Fibroblast of skin of abdomen (primary cell): ENCODE measurements at places on chromosomes 3 and 15.

DNA sequence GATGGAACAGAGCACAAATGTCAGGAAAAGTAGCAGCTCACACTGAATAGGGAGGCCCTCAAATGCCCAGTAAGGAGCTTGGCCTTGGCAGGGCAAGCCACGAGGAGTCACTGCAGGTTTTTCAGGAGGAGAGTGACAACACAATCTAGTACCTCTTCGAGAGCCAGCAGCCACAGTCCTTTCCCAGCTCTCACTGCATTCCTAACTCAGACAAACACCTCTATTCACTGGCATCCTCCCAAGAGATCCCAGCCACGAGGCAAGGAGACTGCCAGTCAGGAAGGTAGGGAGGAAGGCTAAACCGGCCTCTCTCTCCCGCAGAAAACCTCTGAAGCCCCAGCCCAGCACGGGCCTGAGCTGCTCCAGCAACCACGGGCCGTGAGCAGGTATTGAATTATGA, 146.0 kb upstream of the SMAD3 start:
- DNase-seq: no peak

DNA sequence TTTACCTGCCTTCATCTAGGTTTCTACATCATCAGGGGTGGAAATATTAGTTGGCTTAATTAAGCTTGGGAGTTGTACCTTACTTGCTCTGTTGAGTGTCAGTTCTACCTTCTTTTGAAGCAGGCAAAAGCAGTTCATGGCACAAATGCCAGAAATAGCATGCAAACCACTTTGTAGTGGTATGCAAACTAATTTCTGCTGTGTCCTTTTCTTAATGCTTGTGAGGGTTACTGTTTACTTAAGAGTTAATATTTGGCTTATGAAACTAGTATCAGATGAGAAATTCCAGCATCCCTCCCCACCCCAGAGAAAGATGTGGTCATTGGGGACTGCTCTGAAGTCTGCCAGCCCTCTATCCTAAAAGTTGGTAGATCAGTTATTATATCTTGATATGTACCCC, 7.1 kb downstream of the ATP2C1 start:
- DNase-seq: peak; percentile 6

- DNase-seq: no peak
Measured at GRCh38 chr15:58434334-58434875, 2.6 kb downstream of the LIPC start.

GRCh38 chr3:139532976-139533375, 6.6 kb downstream of the RBP1 start:
- DNase-seq: no peak

GRCh38 chr3:136262559-136262958, 12.4 kb downstream of the PCCB start:
- DNase-seq: no peak

DNA sequence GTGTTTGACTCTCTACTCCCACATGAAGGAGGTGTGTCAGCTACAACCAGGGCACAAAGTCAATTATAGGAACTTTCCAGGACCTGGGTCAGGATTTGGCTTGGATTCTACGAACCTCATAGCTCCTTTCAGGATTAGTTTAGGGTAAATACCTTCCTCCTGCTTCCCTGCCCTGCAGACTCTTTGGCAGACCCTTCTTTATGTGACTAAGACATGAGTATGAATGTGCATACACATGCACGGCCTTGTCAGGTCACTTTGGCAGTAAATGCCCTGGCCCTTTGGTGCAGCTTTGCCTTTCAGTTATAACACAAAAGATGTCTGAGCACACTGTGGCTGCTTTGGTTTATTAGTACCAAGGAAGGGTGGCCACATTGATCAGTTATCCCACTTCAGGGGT, 68.9 kb downstream of the GHSR start:
- no peak for DNase-seq

DNA sequence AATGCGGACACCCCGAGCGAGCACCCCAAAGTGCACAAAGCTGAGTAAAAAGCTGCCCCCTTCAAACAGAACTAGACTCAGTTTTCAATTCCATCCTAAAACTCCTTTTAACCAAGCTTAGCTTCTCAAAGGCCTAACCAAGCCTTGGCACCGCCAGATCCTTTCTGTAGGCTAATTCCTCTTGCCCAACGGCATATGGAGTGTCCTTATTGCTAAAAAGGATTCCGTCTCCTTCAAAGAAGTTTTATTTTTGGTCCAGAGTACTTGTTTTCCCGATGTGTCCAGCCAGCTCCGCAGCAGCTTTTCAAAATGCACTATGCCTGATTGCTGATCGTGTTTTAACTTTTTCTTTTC, 5.3 kb downstream of the BHLHE40 start:
- no peak for DNase-seq

GRCh38 chr3:52452570-52453221, 1.1 kb downstream of the TNNC1 start:
- DNase-seq: no peak

DNA sequence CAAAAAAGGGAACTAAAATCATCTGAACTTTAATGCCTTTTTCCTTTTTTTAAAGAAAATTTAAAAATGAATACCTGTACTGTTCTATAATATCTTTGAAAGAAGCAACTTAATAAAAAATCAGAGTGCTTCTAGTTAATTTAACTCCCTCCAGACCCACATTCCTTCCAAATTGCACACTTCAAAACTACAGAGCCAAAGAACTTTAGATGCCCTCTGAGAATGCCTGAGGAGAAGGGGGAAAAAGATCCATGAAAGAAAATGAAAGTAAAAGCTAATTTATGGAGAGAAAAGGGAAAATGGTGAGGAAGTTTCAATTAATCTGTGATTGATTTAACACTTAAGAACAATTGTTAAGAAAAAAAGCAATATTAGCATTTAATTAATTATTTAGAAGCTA, 1141.6 kb downstream of the IGSF11 start:
- peak; percentile 31 for DNase-seq

DNA sequence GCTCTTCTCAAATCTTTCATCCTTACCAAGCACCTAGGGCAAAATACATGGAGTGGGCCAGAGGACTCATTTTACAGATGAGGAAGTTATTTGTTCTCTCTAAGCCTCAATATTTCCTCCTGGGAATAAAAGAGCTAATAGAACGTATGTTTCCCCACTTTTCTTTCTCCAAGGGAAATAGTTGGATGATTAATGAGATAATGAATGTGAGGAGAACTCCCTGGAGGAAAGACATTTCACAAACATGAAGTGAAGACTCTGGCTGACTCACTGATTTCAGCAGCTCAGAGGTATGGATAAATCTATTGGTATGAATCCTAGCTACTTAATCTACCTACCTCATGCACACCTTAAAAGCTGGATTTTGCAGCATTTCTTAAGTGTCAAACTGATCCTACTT, 98.4 kb downstream of the ECT2 start:
- peak; percentile 92 for DNase-seq

DNA sequence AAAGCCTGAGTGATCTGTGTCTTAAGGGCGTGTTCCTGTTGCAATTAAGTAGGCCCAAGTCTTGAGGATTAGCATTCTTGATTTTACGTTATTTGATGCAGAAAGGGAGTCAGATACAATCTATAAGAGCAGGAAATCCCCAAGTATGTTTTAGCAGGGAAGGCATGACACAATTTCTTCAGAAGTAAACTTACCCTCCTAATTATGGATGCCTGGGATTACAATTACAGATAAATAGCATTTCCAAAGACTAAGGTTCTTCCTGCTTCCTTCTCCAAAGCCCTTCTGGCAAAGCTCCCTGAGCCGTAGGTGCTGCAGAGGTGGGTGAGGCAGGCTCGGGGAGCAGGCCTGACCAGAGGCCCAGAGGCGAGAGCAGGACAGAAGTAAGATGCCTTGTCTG, 34.9 kb upstream of the ST6GAL1 start:
- DNase-seq: no peak

DNA sequence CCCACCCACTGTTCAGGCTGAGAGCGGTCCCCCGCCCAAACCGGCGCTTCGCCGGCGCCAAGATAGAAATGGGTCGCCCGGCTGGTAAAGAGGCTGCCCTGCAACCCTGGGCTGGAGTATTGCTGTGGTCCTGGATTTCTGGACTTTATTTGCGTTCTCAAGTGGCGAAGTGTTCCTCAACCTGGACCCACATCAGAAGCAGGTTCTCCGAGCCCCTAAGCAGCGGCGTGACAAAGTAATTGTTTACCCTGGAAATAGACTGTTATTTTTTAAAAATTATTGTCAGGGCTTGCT, 481 bp upstream of the DYNC1LI1 start:
- DNase-seq: no peak

- no peak for DNase-seq
Measured at GRCh38 chr3:139108253-139108969, 63.7 kb upstream of the PRR23C start.

- DNase-seq: peak; percentile 31
Measured at GRCh38 chr15:77497942-77498361, 77.3 kb downstream of the HMG20A start.

DNA sequence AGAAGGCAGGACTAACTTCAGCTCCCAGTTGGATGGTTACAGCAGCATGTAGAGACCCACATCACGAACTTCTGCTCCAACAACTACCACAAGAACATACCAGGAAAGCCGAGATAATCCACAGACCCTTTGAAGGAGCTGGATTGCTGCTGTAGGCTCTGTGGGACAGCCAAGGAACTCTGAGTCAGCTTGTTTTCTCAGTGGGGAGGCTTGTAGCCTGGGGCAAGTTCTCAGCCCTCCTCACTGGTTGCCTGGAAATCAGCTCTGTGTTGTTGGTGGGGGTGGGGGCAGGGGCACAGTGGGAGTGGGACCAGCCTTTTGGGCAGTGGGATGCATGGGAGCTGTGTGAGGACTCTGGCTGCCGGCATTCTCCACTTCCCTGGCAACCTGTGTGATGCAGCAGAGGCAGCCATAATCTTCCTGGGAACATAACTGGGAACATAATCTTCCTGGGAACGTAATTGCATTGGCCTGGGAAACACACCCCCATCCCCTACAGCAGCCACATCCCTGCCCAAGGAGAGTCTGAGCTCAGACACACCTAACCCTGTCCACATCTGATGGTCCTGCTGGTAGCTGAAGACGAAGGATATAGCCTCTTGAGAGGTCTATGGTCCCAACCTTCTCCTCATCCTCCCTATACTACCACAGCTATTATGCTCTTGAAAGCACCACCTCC, 153.1 kb downstream of the PEAK1 start:
- peak; percentile 53 for DNase-seq

DNA sequence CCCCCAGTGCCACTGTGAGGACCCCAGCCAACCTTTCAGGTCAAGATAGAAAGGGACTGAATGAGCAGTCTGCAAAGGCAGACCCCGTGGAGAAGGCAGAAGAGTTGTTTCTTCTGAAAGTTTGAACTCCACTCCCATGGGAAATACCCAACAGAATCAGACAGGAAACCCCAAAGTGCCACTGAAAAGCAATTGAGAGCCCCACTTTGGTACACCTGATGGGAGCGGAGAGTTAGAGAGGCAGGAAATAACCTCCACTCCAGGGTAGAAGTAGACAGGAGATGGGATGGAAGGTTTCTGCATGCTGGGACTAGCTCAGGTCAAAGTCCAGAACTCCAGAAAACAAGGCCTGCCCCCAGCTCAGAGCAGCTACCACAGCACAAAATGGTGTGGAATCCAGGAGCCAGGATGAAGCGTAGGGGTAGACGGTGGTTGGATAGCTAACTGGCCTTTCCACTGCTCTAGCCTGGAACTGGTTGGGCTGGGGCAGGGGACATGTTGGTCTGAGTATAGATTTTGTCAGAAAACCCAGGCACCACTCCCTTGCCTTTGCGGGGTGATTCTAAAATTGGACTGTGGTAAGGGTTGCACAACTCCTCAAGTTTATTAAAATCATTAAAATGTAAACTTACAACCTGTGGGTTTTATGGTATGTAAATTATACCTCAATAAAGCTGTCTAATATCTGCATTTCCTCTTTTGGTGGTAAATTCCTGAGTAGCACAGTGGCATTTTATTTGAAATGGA, 1.9 kb upstream of the RAB43 start:
- DNase-seq: peak; percentile 40

DNA sequence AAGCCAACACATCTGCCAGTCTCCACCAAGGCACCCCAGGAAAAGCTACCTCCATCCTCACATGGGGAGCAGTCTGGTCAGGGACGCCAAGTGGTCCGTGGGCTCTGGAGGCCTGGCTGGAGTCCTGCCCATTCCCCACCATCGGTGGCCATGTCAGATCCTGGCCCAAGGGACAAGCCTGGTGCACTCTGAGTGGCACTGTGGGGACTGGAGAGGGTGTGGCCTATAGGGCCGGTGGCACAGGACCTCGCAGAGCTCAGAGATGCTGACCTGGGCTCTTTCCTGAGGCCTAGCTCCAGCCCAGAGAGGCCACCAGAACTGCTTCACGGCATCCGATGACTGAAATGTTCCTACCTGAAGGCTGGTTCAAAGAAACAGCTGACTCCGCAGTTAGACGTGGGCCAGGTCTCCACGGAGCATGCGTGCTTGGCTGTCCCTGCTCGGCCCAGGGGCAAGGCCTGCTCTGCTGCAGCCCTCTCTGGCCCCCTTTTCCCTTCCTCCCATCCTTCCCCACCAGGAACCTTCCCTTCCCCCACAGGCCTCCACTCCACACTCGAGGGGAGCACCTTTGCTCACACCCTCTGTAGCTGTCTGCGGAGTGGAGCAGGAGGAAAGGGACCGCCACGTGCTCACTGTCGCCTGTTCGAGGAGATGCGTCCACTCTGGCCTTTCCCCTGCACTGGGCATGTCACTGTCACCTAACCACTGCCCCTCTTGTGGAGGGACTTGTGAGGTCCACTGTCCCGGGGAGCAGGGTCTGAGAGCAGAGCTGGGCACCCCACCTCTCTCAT, 119.3 kb downstream of the CHSY1 start:
- DNase-seq: no peak
